ENCODE measurements at places on chromosomes 6 and 20. TPM values are rescaled to one million over a fixed set of nuclear protein-coding genes. Genes with fewer than 3 reads are reported as not detected.

GRCh38 chr6:34249469-34250261 is 859 bp upstream of the SMIM29 start:
- peak overlapping the region; percentile 98 for H3K27ac ChIP-seq
- H3K4me1 ChIP-seq: peaks cover 34% of the 10 kb centered on the region
- peak; percentile 50 for DNase-seq
- peaks cover 29% of the 10 kb centered on the region for H3K36me3 ChIP-seq
- no peaks in the 10 kb centered on the region for H3K27me3 ChIP-seq

GRCh38 chr6:33995309-33996119 is 150.4 kb downstream of the GRM4 start:
- no peaks in the 10 kb centered on the region for H3K27me3 ChIP-seq
- peak; percentile 29 for DNase-seq
- no peaks in the 10 kb centered on the region for H3K36me3 ChIP-seq
- peaks cover 13% of the 10 kb centered on the region for H3K4me1 ChIP-seq

- no peak overlapping the region for H3K4me3 ChIP-seq
- H3K27ac ChIP-seq: no peak overlapping the region
- H3K36me3 ChIP-seq: peaks cover 15% of the 10 kb centered on the region
- H3K27me3 ChIP-seq: no peaks in the 10 kb centered on the region
- peaks cover 9% of the 10 kb centered on the region for H3K4me1 ChIP-seq
- DNase-seq: no peak
These were observed 93.7 kb downstream of the ZFAND3 start for GRCh38 chr6:37913210-37913609.

- H3K27ac ChIP-seq: no peak overlapping the region
- no peak for DNase-seq
- no peaks in the 10 kb centered on the region for H3K36me3 ChIP-seq
- H3K27me3 ChIP-seq: no peaks in the 10 kb centered on the region
These were observed 19.2 kb upstream of the STK38 start for GRCh38 chr6:36566418-36566905.

The FOXC1 gene
- total RNA-seq: 0.37 TPM

GRCh38 chr6:150715133-150715532 is 115.4 kb downstream of the PLEKHG1 start:
- H3K4me3 ChIP-seq: no peak overlapping the region
- peaks cover 14% of the 10 kb centered on the region for H3K4me1 ChIP-seq
- no peak for DNase-seq

The SMLR1 gene
- not detected for total RNA-seq

DNA sequence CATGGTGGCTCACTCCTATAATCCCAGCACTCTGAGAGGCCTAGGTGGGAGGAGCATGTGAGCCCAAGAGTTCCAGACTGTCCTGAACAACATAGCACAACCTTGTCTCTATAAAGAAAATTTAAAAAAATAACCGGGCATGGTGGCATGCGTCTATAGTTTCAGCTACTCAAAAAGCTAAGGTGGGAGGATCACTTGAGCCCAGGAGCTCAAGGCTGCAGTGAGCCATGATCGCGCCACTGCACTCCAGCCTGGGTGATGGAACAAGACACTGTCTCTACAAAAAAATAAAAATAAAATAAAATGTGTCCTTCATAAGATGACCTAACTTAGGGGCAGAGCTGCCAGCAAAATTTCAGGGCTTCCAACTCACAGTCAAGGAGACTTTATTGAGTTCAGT is 12.6 kb downstream of the ID4 start:
- peaks cover 4% of the 10 kb centered on the region for H3K27me3 ChIP-seq
- no peak overlapping the region for H3K27ac ChIP-seq
- H3K4me3 ChIP-seq: no peak overlapping the region

DNA sequence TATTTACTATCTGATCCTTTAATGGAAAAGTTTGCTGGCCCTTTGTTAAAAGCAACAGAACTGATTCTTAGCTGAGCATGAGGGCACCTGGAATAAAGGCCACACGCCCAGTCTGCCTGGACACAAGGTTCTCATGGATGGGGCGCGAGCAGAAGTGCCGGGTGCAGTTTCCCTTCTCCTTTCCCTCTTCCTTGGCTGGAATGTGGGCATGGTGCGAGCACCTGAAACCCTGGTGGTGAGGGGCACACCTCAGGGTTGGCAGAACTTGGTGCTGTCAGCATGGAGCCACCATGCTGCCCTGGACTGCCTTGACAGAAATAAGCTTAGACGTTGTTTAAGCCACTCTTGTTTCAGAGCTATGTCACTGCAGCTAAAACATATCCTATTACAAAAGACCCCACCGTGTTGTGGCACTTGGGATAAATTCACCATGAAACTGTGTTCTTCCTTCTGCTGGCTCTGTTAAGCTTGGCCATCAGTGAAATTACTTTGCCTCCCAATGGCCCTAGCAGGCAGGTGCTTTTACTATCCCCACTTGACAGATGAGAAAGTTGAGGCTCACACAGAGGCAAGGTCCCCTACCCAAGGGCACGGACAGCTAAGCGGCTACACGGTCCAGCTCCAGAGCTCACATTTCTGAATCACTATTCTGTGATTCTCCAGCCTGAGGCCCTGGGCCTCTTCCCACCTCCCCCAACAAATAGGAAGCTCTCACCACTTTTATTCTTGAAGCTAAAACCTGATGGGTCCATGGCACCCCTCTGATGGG is 115.9 kb downstream of the PREX1 start:
- H3K27me3 ChIP-seq: no peaks in the 10 kb centered on the region
- H3K4me1 ChIP-seq: peaks cover 33% of the 10 kb centered on the region
- no peaks in the 10 kb centered on the region for H3K36me3 ChIP-seq
- no peak overlapping the region for H3K4me3 ChIP-seq

The RHAG gene
- 3.1 TPM for total RNA-seq

DNA sequence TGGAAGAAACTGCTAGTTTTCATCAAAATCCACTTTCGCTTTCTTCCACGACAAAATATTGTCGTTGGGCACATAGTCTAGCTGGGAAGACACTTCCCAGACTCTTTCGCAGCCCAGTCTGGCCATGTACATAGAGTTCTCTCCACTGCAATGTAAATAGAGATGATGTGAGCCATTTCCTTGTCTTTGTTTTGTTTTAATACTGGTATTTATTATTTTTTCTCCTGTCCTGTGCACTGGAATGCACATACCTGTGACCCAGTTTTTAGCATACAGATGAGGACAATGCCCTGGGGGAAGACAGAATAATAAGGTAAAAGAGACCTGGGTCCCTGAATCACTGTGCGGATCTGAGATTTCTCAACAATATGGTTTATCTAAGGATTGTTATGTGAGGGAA is 149.5 kb upstream of the BMP5 start:
- no peak for DNase-seq
- no peak overlapping the region for H3K27ac ChIP-seq

The GGTLC1 gene
- total RNA-seq: not detected

The FOXP4 gene
- 11.5 TPM for total RNA-seq

DNA sequence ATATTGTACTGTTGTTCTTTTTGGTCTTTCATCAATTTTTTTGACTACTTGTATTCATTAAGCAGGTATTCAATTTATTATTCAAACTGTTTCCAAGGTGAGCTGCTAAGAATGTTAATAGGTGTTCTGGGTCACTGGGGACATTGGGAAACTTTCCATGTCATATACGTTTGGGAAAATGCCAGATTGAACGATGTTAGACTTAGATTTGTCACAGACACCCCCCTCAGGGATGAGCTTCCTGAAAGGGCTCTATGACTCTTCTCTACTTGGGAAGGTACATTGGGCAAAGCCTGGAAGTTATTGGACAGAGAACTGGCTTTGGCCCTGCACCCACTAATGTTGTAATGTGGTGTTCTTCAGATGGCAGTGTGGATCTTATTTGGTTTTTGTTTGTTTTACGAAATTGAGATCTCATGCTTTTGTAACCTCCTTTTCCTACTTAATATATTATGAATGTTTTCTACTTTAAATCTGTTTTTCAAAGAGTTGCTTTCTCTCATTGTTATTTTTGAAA is 42.1 kb downstream of the PLCB4 start:
- no peak overlapping the region for H3K27ac ChIP-seq
- no peak for DNase-seq
- no peaks in the 10 kb centered on the region for H3K27me3 ChIP-seq
- H3K36me3 ChIP-seq: no peaks in the 10 kb centered on the region

GRCh38 chr6:97813889-97814567 is 531.0 kb upstream of the MMS22L start:
- no peak overlapping the region for H3K4me3 ChIP-seq
- H3K27ac ChIP-seq: no peak overlapping the region
- H3K27me3 ChIP-seq: no peaks in the 10 kb centered on the region
- H3K4me1 ChIP-seq: no peaks in the 10 kb centered on the region

GRCh38 chr6:159170333-159170672 is 1.1 kb downstream of the FNDC1 start:
- H3K27me3 ChIP-seq: peaks cover 83% of the 10 kb centered on the region
- H3K4me1 ChIP-seq: peaks cover 20% of the 10 kb centered on the region
- H3K36me3 ChIP-seq: no peaks in the 10 kb centered on the region
- no peak overlapping the region for H3K27ac ChIP-seq
- no peak for DNase-seq

Measured in spleen (tissue), 13 donors.